ENCODE measurements at places on chromosomes 12 and 14. TPM values are rescaled to one million over a fixed set of nuclear protein-coding genes. Genes with fewer than 3 reads are reported as not detected.

DNA sequence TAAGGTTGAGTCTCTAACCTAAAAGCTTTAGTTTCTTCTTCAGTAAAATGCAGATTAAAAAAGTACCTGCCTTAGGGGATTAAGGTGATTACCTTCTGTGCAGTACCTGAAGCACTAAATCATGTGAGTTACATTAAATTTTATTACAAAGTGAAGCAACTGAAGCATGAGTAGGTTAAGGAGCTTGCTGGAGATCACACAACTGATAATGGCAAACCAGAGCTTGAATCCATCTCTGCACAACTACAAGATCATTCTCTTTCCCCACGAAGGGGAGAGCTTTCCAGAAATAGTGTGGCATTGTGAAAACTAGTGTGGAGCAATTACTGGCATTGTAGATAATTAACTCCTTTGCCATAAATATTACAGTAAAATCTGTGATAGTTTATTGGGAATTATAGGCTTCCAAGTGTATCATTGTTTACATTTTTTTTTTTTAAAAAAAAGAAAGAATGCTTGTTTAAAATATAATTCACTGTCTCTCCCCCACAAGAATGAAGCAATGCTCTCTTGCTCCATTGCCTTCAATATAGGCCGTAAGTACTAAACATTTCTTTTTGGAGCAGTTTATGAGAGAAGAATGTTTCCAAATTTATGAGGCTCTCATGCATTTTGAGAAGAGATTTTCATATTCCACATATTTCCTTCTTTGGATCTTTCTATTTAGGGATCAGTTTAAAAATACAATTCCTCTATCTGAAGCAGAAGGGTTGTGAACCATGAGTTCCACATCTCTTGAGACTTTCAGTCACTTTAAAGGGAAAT, 20.5 kb downstream of the SLC38A2 start:
- peaks cover 3% of the 10 kb centered on the region for H3K4me1 ChIP-seq
- no peaks in the 10 kb centered on the region for H3K27me3 ChIP-seq
- H3K4me3 ChIP-seq, result no peak overlapping the region
- H3K36me3 ChIP-seq, result no peaks in the 10 kb centered on the region

- H3K4me3 ChIP-seq, result no peak overlapping the region
- DNase-seq, result no peak
- peaks cover 4% of the 10 kb centered on the region for H3K36me3 ChIP-seq
- no peak overlapping the region for H3K27ac ChIP-seq
- H3K4me1 ChIP-seq, result peaks cover 37% of the 10 kb centered on the region
Measured at GRCh38 chr12:11823043-11823442, 173.6 kb downstream of the ETV6 start.

DNA sequence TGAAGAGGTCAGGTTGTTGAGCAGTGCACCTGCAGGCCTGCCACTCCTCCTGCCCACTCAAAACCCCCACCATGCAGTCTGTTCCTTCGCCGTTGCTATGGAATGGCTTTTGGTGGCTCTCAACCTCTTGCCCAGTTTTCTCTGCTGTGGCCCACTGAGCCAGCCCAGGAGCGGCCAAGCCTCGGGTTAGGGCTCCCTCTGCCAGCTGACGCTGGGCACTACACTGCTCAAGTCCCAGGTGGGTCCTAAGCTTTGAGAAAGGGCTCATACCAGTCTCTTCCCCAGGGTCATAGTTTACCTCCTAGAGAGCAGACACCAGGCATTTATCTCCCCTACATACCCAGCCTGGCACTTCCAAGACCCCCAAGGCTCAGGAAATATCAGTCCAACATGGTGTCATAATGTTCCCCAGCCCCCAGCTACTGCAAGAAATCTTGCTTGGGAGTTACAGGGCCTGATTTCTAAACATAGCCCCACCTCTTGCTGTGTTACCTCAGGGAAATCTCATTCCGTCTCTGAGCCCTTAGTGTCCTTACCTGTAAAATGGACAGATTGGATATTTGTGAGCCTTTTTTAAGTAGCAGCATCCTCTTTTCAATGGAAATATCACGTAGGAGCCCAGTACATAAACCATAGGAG, 59.4 kb downstream of the TSPAN11 start:
- no peaks in the 10 kb centered on the region for H3K36me3 ChIP-seq
- H3K4me3 ChIP-seq, result no peak overlapping the region
- peaks cover 10% of the 10 kb centered on the region for H3K4me1 ChIP-seq
- peak; percentile 76 for DNase-seq

DNA sequence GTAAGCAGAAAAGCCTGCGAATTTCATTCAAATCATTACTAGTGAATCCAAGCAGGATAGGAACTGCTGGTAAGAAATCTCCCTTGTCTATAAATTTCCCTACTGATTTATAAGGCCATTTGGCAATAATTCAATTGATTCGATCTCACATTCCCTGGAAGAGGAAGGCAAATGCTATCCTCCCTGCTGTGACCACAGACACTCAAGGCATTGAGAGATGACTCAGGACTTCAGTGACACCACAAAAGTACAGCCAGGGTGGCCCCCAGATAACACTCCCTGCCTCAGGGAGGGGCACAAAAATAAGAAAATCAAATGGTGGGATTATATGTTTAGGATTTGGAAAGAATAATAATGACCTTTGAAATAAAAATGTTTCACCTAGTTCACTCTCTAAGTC, 162.7 kb downstream of the GRIP1 start:
- no peak overlapping the region for H3K4me3 ChIP-seq
- DNase-seq, result no peak
- no peaks in the 10 kb centered on the region for H3K27me3 ChIP-seq
- peaks cover 26% of the 10 kb centered on the region for H3K4me1 ChIP-seq
- no peak overlapping the region for H3K27ac ChIP-seq

DNA sequence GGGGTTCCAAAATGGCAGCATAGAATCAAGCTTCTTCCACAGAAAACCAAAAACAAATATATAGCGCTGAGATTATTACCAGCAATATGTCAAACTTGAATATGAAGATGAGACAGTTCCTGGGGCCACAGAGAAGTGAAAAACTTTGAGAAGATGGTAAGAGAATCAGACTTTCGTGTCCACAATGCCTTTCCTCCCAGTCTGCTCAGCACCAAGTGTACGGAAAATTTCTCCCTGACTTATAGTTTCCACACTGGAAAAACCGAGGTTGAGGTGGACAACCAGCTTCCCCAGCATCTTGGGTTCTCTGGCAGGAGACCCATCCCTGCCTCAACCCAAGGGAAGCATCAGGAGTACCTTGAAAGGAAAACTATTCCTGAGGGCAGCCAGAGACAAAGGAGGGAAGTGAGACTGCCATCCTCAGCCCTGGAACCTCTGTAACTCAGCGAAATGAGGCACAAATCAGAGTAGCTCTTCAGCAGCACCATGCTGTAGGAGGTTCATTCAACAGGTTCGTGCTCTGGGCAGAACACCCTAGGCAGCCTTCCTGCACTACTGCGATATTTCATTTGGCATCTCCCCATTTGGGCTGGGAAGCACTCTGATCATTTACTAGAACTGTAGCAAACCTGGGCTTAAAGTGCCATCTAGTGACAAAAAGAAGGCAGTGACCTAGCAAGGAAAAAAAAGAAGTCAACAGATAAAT, 52.4 kb upstream of the CAPRIN2 start:
- H3K4me3 ChIP-seq, result 0 out of 2 replicates have a peak overlapping the region, but pooled peaks have one; percentile 10
- peak; percentile 37 for DNase-seq
- H3K27ac ChIP-seq, result no peak overlapping the region
- H3K4me1 ChIP-seq, result peaks cover 27% of the 10 kb centered on the region

GRCh38 chr14:57769863-57770523, 95.9 kb downstream of the SLC35F4 start:
- H3K27me3 ChIP-seq, result no peaks in the 10 kb centered on the region
- no peaks in the 10 kb centered on the region for H3K36me3 ChIP-seq
- DNase-seq, result no peak
- no peaks in the 10 kb centered on the region for H3K4me1 ChIP-seq
- no peak overlapping the region for H3K4me3 ChIP-seq

- H3K4me1 ChIP-seq, result no peaks in the 10 kb centered on the region
- peaks cover 31% of the 10 kb centered on the region for H3K27me3 ChIP-seq
- no peak overlapping the region for H3K27ac ChIP-seq
- H3K36me3 ChIP-seq, result peaks cover 25% of the 10 kb centered on the region
- no peak overlapping the region for H3K4me3 ChIP-seq
Measured at GRCh38 chr12:105317942-105318621, 12.4 kb upstream of the C12orf75 start.

- peak overlapping the region; percentile 56 for H3K4me3 ChIP-seq
- peak overlapping the region; percentile 91 for H3K27ac ChIP-seq
- DNase-seq, result peak; percentile 48
- no peaks in the 10 kb centered on the region for H3K36me3 ChIP-seq
- H3K4me1 ChIP-seq, result peaks cover 3% of the 10 kb centered on the region
Measured at GRCh38 chr12:121060149-121061001, 21.3 kb upstream of the OASL start.

GRCh38 chr14:54794796-54795195, 107.8 kb downstream of the GCH1 start:
- no peak overlapping the region for H3K4me3 ChIP-seq
- no peak overlapping the region for H3K27ac ChIP-seq

- no peaks in the 10 kb centered on the region for H3K36me3 ChIP-seq
- no peak overlapping the region for H3K27ac ChIP-seq
- no peak overlapping the region for H3K4me3 ChIP-seq
- H3K4me1 ChIP-seq, result peaks cover 19% of the 10 kb centered on the region
Measured at GRCh38 chr12:96155181-96155580, 39.0 kb upstream of the ELK3 start.

DNA sequence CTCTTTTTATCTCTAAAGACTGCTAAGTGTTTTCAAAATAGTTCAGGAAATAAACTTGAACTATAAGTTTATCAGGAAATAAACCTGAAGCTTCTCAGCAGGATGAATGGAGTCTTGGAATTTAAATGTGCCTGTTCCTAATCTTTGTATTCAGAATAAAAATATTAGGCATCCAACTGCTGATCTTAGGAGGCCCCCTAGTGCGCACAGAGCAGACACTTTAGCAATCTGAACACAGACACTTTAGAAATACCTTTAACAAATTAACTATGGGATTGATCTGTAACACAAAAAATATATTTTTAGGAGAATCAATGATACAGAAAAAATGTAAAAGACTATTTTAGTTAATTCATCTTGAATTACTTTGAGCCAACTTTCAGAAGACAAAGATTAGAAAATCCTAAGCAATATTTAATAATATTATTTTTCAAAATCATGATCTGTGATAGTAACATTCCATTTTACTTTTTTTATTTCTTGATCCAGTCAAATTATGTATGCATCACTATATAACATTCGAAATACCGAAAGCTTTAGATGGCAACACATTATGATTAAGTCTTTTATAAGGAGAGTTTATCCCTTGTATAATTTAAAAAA, 80.9 kb downstream of the SLC41A2 start:
- H3K4me3 ChIP-seq, result no peak overlapping the region
- H3K4me1 ChIP-seq, result no peaks in the 10 kb centered on the region
- H3K27ac ChIP-seq, result no peak overlapping the region

DNA sequence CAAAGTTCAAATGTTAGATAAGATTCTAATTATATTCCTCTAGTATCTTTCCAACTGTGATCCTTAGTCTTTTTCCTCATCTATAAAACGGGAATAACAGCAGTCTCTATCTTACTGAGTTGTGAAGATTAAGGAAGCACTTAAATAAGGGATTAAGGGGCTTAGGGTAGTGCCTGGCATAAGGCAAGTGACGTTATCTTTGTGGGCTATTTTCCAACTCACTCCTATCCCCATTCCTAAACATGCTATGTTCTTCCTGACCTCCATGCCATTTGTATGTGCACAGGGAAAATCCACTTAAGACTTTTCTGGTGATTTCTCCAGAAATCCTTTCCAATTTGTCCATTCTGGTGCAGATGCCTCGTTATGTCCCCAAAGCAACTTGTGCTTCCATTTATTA, 33.3 kb downstream of the SUPT16H start:
- peak overlapping the region; percentile 15 for H3K27ac ChIP-seq
- no peaks in the 10 kb centered on the region for H3K27me3 ChIP-seq
- H3K4me1 ChIP-seq, result peaks cover 12% of the 10 kb centered on the region
- no peak overlapping the region for H3K4me3 ChIP-seq
- peaks cover 41% of the 10 kb centered on the region for H3K36me3 ChIP-seq

The IQSEC3 gene
- 2.2 TPM for total RNA-seq

The DDX47 gene
- total RNA-seq, result 59.2 TPM

DNA sequence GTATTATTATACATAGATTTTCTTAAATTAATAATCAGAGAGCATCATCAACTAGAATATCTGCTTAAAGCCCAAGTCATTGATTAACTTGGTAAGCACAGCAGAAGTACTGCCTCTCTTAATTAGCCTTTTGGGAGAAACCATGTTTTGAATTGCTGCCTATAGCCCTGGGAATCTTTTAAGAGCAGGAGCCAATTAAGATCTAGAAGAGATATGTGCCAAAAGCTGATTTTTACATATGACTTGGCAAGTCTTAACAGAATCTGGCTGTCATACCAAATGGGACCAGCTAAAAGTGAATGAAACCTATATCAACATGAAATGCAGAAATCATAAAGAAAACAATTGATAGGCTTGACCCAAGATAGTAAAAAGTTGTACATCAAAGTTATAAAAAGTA, 23.2 kb upstream of the WNK1 start:
- H3K27ac ChIP-seq, result no peak overlapping the region
- no peak for DNase-seq
- H3K27me3 ChIP-seq, result no peaks in the 10 kb centered on the region
- no peak overlapping the region for H3K4me3 ChIP-seq

The KRT76 gene
- not detected for total RNA-seq

GRCh38 chr14:21894003-21894897, 220.6 kb upstream of the OR4E1 start:
- no peak overlapping the region for H3K27ac ChIP-seq
- H3K27me3 ChIP-seq, result no peaks in the 10 kb centered on the region
- H3K36me3 ChIP-seq, result no peaks in the 10 kb centered on the region
- H3K4me1 ChIP-seq, result no peaks in the 10 kb centered on the region

DNA sequence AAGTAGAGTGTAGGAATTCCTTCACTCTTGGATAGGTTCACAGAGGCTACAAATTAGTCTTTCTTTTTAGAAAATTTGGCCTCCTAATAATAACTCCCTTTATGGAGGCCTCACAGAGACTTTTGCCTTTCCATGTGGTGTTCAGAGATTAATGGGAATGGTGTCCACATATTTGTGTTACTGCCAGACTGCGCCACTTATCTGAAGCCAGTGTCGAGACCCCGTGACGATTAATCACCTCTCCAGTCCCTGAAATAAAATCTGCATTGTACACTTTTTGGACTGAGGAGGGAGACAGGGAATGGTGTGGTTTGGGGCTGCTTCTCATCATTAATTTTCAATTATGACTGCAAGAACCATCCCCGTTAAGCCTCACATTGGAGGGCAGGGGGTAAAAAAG, 980.5 kb downstream of the FLRT2 start:
- no peak overlapping the region for H3K4me3 ChIP-seq
- H3K36me3 ChIP-seq, result no peaks in the 10 kb centered on the region
- H3K27ac ChIP-seq, result no peak overlapping the region
- no peaks in the 10 kb centered on the region for H3K27me3 ChIP-seq
- no peak for DNase-seq

The LTA4H gene
- 172 TPM for total RNA-seq

The KRT73 gene
- total RNA-seq, result not detected
